Osteoblast (primary cell): ENCODE measurements at places on chromosomes 11 and 22. TPM values are rescaled to one million over a fixed set of nuclear protein-coding genes. Genes with fewer than 3 reads are reported as not detected.

GRCh38 chr11:35141071-35141470, 2.1 kb downstream of the CD44 start:
- DNase-seq = no peak

GRCh38 chr22:22681221-22681739, 36.9 kb downstream of the GGTLC2 start:
- no peak for DNase-seq

- DNase-seq = no peak
These were observed 133.9 kb downstream of the PLEKHA7 start for GRCh38 chr11:16880184-16880801.

- DNase-seq = no peak
These were observed 28.4 kb downstream of the VSIG10L2 start for GRCh38 chr11:125974284-125974683.

- DNase-seq = peak; percentile 74
These were observed 22.4 kb upstream of the LRRC10B start for GRCh38 chr11:61486011-61486620.

DNA sequence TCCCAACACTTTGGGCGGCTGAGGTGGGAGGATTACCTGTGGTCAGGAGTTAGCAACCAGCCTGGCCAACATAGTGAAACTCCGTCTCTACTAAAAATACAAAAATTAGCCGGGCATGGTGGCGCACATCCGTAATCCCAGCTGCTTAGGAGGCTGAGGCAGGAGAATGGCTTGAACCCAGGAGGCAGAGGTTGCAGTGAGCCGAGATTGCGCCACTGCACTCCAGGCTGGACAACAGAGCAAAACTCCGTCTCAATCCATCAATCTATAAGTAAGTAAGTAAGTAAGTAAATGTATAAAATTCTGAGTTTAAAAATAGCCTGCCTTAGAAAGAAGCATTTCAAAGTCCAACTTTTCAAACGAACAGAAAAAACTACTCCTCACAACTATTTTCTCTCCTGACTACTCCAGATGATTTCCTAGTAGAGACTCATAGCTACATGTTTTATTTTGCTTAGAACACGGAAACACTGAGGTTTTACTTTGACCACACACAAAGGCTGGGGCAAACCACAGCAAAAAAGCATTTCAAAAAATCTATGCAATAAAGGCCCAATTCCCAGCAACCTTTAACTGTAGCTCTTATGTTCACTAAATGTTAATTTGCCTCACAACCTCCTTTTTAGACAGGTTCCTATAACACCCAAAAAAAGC, 16.3 kb downstream of the SPTY2D1 start:
- no peak for DNase-seq

DNA sequence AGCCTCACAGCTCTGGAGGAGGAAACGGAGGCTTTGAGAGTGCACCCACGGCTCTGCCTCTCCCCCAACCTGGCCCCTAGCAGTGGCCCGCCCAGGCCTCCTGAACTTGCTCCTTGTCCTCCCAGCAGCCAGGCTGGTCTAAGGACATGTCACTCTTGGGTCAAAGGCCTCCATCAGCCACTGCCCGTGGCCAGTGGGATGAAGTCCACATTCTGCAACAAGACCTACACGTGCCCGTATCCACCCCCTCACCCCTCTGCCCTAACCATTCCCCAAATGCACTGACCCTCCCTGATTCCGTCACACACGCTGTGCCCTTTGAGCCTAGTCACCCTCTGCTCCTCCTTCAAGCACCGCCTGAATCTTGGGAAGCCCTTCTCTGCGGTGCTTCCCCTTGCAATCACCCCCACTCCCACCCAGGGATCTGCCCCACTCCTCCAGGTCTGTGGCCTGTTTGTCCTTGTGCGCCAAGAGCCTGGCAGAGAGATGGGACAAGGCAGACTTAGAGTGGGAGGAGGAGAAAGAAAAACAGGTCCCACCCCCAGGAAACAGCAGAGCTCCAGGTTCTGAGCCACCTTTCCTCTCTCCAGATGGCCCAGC, 37.5 kb upstream of the TEF start:
- DNase-seq = peak; percentile 76

- no peak for DNase-seq
These were observed 1320.5 kb downstream of the BRD1 start for GRCh38 chr22:48507171-48507570.

DTX4 gene
- total RNA-seq = under 0.01 and 0.29 TPM in 2 replicates

MMP27 gene
- not detected in 2 replicates for total RNA-seq

KCNJ1 gene
- total RNA-seq = not detected in 2 replicates

RASSF10 gene
- 0.72 and 1.2 TPM in 2 replicates for total RNA-seq

TMEM86A gene
- total RNA-seq = 3.3 and 4.1 TPM in 2 replicates
